Lower leg skin (tissue), 4 donors: ENCODE measurements at places on chromosomes 6 and 20. TPM values are rescaled to one million over a fixed set of nuclear protein-coding genes. Genes with fewer than 3 reads are reported as not detected.
A peak's percentile ranks its signal among the peaks of the same experiment; 100 is the strongest.

GRCh38 chr20:45752746-45753145, 30.6 kb downstream of the SPINT4 start:
- DNase-seq, result no peak

- DNase-seq, result no peak
Measured at GRCh38 chr6:4809999-4810918, 34.1 kb downstream of the CDYL start.

- no peak for DNase-seq
Measured at GRCh38 chr6:35096129-35096862, 44.8 kb downstream of the TCP11 start.

DNA sequence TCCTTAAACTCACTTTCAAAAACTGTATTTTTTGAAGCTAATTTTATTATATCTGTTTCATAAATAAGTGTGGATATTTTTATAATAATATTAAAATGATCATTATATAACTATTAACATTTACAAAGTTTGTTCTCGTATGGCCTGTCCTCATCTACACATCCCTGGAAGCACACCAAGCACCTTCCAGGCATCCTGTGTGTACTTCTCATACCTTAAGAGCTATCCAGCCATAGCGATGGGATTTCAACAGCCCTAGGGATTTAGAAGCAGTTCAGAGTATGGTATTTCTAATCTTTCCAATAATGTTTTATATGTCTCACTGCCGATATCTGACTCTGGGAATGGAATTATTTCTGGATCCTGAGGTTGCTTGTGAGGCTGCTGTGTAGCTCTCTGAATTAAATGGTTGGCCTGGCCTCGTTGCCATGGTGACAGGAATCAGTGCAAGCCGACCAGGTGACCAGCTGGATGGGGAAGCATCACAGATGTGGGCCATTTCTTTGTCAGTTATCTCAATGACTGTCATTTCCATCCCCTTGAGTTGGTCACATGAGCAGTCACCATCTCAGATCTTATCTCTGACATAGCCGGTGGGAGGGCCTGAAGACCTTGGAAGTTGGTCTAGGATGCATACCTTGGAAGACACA, 265.2 kb upstream of the RIN2 start:
- no peak for DNase-seq

DNA sequence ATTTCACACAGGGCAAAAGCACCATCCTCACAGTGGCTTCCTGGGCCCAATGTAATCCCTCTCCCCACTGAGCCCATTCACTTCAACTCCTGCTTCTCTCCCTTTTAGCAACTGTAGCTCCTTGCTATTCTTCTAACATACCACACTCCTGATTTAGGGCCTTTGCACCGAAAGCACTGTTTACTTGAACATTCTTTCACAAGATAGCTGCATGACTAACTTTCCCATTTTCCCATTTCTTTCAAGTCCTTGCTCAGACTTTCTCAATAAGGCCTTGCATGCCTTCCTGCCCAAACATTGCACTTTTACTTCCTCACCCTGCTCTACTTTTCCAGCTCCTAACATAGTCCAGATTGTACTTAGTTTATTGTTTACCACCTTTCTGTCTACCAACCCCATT, 73.0 kb downstream of the SHPRH start:
- DNase-seq, result no peak

DNA sequence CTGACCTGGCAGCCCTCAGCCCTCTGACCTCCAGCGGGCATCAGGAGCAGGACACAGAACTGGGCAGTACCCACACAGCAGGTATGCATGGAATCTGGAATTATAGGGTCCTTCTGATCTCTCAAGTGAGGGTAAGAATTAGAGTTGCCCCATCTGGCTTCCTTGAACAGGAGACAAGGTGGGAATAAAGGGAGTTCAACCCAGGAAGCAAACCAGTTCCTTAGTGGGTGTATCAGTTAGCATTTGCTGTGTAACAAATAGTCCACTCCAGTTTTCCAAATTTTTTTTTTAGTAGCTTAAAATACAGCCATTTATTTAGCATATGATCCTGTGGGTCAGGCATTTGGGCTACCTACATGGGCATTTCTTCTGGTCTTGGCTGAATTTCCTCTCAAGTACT, 15.7 kb downstream of the MAVS start:
- no peak for DNase-seq

GRCh38 chr6:43945768-43946080, 175.7 kb downstream of the VEGFA start:
- no peak for DNase-seq

- no peak for DNase-seq
Measured at GRCh38 chr6:90274451-90275030, 22.1 kb downstream of the BACH2 start.

GRCh38 chr6:17972074-17972952, 15.1 kb downstream of the KIF13A start:
- DNase-seq, result no peak

GRCh38 chr6:1698527-1698926, 88.8 kb downstream of the FOXC1 start:
- no peak for DNase-seq

- DNase-seq, result no peak
Measured at GRCh38 chr6:52155791-52156576, 30.2 kb upstream of the IL17A start.

GRCh38 chr6:159104931-159105330, 60.1 kb upstream of the TAGAP start:
- peak; percentile 81 for DNase-seq

The OR14J1 gene
- total RNA-seq, result not detected

The PACRG gene
- 3.9 TPM for total RNA-seq

The MYO6 gene
- total RNA-seq, result 32.1 TPM

The MTRF1L gene
- 19.7 TPM for total RNA-seq

The BPIFB4 gene
- not detected for total RNA-seq

The F13A1 gene
- 7.8 TPM for total RNA-seq

The IL17F gene
- total RNA-seq, result not detected
